ENCODE measurements at places on chromosomes 13 and 19.

GRCh38 chr13:77874406-77874805, 44.2 kb downstream of the EDNRB start:
- ATAC-seq = no peak
- H3K4me1 ChIP-seq = no peaks in the 10 kb centered on the region
- H3K27me3 ChIP-seq = no peaks in the 10 kb centered on the region
- H3K36me3 ChIP-seq = no peaks in the 10 kb centered on the region
- H3K4me3 ChIP-seq = no peak overlapping the region

DNA sequence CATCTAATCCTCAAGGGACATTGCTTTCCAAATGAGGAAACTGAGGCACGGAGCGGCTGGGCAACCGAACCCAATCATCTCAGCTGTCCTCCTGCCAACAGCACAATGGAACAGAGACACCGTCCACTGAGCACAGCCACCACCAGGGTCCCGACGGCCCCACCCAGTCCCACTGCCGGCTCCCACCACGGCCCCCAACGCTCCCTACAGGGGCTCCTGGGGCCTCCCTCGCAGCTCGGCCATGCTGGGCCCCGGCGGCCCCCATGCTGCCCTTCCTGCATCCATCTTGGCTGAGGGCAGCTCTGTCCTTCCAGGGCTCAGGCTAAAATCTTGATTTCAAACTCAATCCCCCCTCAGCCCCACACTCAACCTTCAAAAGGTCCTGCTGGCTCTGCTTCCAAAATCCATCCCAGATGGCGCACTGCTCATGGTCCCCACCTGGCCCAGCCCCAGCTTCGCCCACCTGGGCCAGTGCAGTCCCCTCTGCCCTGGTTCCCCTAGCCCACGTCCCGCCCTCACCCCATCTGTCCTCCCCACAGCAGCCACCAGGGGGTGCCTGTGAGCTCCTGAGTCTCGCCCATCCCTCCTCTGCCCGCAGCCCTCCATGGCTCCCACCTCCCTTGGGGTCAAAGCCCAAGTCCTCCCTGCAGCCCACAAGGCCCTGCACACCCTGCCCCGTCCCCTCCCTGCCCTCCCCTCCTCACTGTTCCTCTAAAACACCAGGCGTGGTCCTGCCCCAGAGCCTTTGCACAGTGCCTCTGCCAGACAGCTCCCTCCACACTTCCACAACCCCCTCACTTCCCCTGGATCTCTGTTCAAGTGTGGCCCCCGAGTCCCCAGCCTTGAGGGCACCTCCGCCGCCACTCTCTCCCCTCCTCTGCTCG, 7.9 kb downstream of the PIP5K1C start:
- H3K4me3 ChIP-seq = no peak overlapping the region
- H3K36me3 ChIP-seq = peaks cover 32% of the 10 kb centered on the region
- H3K4me1 ChIP-seq = peaks cover 43% of the 10 kb centered on the region

DNA sequence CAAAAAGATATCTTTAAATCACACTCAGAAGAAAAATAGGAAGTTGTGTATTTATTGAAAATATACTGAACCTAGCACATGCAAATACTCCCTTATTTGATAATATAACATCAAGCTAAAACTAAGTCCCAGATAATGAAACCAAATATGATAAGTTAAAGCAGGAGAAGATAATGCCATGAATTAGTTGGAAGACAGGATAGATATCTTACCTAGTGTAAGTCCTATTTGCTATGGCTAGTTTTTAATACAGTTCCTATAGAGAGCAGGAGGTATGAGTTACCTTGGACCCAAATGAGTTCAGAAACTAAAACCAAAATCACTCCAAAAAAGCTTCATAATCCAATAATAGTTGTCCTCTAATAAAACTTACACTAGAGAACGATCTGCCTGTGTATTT, 1407.1 kb upstream of the MIR17HG start:
- no peak overlapping the region for H3K27ac ChIP-seq
- ATAC-seq = no peak
- no peaks in the 10 kb centered on the region for H3K27me3 ChIP-seq
- H3K4me1 ChIP-seq = no peaks in the 10 kb centered on the region
- H3K4me3 ChIP-seq = no peak overlapping the region

DNA sequence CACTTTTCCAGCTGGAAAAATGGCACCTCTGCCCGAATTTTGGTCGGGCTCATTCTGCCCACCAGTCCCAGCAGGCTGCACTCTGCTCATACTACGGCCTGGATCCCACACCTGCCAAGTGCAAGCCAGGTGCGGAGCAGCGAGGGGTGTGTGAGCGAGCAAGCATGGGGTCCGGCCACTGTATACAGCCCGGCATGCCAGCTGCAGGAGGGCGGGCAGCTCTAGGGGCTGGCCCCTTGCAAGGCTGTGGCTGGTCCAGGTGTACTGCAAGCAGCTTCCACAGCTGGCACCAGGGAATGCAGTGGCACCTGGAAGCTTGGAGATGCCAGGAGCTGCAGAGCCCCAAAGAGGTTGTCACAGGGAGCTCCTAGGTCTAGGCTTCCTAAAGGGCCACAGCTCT, 2.7 kb upstream of the INTS6 start:
- no peak overlapping the region for H3K4me3 ChIP-seq
- no peaks in the 10 kb centered on the region for H3K27me3 ChIP-seq
- peak overlapping the region; percentile 91 for H3K27ac ChIP-seq
- peaks cover 34% of the 10 kb centered on the region for H3K4me1 ChIP-seq

- no peak overlapping the region for H3K4me3 ChIP-seq
- no peak overlapping the region for H3K27ac ChIP-seq
- no peaks in the 10 kb centered on the region for H3K27me3 ChIP-seq
- peaks cover 34% of the 10 kb centered on the region for H3K4me1 ChIP-seq
- ATAC-seq = no peak
- peaks cover 54% of the 10 kb centered on the region for H3K36me3 ChIP-seq
Measured at GRCh38 chr19:41577833-41578232, 1.9 kb downstream of the CEACAM21 start.

DNA sequence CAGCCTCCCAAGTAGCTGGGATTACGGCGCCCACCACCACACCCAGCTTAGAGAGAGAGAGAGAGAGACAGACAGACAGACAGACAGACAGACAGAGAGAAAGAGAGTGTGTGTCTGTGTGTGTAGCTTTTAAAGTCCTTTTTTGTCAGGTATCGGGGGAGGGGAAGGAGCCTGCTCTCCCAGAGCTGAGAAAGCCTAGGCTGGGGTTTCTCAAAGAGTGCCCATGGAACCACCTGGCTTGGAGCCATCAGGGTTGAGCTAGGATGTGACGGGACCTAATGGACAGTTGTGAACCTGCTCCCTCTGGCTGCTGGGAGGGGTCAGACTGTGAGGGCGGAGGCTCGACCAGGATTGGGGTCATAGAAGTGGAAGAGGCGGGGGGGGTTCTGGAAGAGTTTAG, 16.6 kb downstream of the RFX1 start:
- H3K36me3 ChIP-seq = peaks cover 40% of the 10 kb centered on the region
- ATAC-seq = no peak
- no peaks in the 10 kb centered on the region for H3K27me3 ChIP-seq
- no peak overlapping the region for H3K4me3 ChIP-seq

GRCh38 chr19:13619203-13619632, 112.9 kb upstream of the CACNA1A start:
- no peaks in the 10 kb centered on the region for H3K4me1 ChIP-seq
- no peak overlapping the region for H3K4me3 ChIP-seq
- H3K36me3 ChIP-seq = no peaks in the 10 kb centered on the region
- no peak overlapping the region for H3K27ac ChIP-seq
- no peak for ATAC-seq
- H3K27me3 ChIP-seq = peaks cover 58% of the 10 kb centered on the region

DNA sequence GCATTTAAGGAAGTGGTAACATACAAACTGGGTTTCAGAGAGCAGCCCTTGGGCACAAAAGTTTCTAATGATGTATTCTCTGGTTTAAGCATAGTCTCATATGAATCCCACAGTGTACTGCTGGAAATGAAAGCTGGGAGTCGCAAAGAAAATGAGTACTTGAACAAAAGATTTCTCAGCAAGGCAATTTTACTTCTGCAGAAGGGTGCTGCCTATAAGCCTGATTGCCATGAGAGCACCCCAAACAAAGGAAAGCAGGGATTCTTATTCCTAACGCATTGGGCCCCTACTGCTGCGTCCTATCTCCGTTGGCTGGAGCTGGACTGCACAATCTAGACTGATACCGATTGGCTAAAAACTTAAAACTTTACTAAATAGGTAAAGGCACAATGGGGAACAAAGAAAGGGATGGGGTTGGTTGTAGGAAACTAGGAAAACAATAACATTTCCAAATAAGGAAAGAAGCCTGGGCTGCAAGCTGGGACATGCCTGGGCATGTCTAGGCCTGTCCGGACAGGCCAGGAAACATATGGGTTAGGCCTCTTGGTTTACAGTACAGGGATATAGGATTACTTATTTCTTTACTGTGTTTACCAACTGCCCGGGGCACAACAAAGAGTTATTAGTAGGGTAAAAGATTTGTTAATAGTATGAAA, 27.4 kb upstream of the VN1R4 start:
- H3K27me3 ChIP-seq = no peaks in the 10 kb centered on the region
- no peak overlapping the region for H3K4me3 ChIP-seq
- no peak overlapping the region for H3K27ac ChIP-seq

- H3K4me3 ChIP-seq = peak within 1 kb of the TSS; percentile 81
- peak within 1 kb of the TSS; percentile 71 for H3K27ac ChIP-seq
- ATAC-seq = peak; percentile 42
- peaks cover 41% of the 10 kb centered on the region for H3K36me3 ChIP-seq
- peaks cover 33% of the 10 kb centered on the region for H3K4me1 ChIP-seq
Measured at GRCh38 chr19:48469289-48469881, at the start of gene CYTH2. CYTH2 (plus strand) TSS chr19:48469369; CDS start chr19:48469508, 139 bp downstream.

- peaks cover 54% of the 10 kb centered on the region for H3K27me3 ChIP-seq
- no peak for ATAC-seq
- no peaks in the 10 kb centered on the region for H3K36me3 ChIP-seq
Measured at GRCh38 chr19:8610041-8610935, at the start of gene ADAMTS10. ADAMTS10 (minus strand) TSS chr19:8610715; CDS start chr19:8605710, 5,005 bp downstream.

- H3K27ac ChIP-seq = no peak overlapping the region
- H3K4me1 ChIP-seq = peaks cover 10% of the 10 kb centered on the region
- no peaks in the 10 kb centered on the region for H3K36me3 ChIP-seq
- no peaks in the 10 kb centered on the region for H3K27me3 ChIP-seq
- no peak for ATAC-seq
Measured at GRCh38 chr19:14343286-14343685, 38.0 kb upstream of the ADGRE5 start.

- peaks cover 75% of the 10 kb centered on the region for H3K36me3 ChIP-seq
- no peak overlapping the region for H3K4me3 ChIP-seq
- no peaks in the 10 kb centered on the region for H3K4me1 ChIP-seq
Measured at GRCh38 chr13:23365652-23366051, 67.8 kb downstream of the SACS start.

- ATAC-seq = no peak
- peaks cover 4% of the 10 kb centered on the region for H3K4me1 ChIP-seq
- H3K36me3 ChIP-seq = no peaks in the 10 kb centered on the region
- H3K27ac ChIP-seq = no peak overlapping the region
Measured at GRCh38 chr19:29533578-29534544, 8.1 kb downstream of the VSTM2B start.

DNA sequence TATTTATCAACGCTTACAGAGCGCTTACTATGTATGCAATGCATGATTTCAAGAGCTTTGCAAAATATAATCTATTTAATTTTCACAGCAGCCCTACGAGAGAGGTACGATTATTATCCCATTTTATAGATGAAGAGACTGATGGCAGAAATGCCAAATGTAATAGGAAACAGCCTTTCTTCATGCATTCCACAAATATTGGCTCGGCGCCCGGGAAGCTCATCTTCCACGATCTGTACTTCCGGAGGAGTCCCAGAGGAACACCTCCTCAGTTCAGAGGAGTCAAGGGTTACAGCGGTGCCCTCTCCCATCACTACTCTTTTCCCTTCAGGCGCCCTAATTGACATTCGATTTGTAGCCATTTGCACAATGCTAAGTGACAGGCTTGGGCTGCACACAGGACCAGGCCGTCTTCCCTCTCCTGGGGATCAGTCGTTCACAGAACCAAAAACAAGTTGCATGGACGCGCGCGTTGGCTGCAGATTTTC, 1.1 kb upstream of the ARHGAP35 start:
- H3K4me1 ChIP-seq = peaks cover 23% of the 10 kb centered on the region
- peak overlapping the region; percentile 84 for H3K4me3 ChIP-seq
- H3K27me3 ChIP-seq = no peaks in the 10 kb centered on the region
- no peaks in the 10 kb centered on the region for H3K36me3 ChIP-seq
- peak overlapping the region; percentile 93 for H3K27ac ChIP-seq

DNA sequence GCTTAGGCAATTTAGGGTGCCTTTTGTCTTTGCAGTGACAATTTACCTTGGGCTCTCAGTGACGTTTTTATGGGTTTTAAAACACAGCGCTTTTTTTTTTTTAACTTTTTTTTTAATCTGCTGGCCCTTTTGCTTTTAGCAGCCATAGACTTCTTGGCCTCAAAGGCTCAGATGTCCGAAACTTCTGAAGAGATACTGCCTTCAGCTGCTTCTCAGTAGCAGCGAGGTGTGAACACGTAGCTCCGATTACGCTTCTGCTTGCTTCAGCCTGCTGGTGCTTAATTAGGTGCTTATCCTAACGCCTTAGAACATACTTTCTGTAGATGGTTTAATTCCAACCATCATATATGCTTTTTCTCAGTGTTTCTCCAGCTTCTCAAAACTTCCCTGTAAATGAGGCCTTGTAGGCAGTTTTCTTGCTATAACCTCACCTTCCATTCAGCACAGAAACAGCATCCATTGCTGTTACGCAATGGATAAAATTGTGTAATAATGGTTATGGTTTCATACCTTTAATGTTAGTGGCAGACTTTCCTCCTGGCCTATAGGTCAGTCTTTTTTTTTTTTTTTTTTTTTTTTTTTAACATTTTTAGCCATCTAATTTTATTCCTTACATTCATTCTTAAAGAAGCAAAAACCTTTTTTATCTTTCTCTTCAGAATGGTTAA, 723.9 kb downstream of the GPC5 start:
- no peak overlapping the region for H3K4me3 ChIP-seq
- no peaks in the 10 kb centered on the region for H3K36me3 ChIP-seq
- no peak for ATAC-seq

Data from stimulated activated memory B cell treated with anti-CD40 and anti-IgM and Interleukin-4, amounts not matched to agents 10 μg/mL and 1 μg/mL and 100 μg/mL, for 72 hours (primary cell).